Hematopoietic multipotent progenitor cell treated with erythropoietin and hydrocortisone succinate and interleukin-3 and kit ligand, for 4 days (in vitro differentiated cells): ENCODE measurements at places on chromosomes 7 and 10.

GRCh38 chr7:149870274-149870673 is 3.5 kb upstream of the ATP6V0E2 start:
- no peak for DNase-seq

- no peak for DNase-seq
Measured at GRCh38 chr10:73998929-73999691, 1.2 kb downstream of the VCL start.

DNA sequence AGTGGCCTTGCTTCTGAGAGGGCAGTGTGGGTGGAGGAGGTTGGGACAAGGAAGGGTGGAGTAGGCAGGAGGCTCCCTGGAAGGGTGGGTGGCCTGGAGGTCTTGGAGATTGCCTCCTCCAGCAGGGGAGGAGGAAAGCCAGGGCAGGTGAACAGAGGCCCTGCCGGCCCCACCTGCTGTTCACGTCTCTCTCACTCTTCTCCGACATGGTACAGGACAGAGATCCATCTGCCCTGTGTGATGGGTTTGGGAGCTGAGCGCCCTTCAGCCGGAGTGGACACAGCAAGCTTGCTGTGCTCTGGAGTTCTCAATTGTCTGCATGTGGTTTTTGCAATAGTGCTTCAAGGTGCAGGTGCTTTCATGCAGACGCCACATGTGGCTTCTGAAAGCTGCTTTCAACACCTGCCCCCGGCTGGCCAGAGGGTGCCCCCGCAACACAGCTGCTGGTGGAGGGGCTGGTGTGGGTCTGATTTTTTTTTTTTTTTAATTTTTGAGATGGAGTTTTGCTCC is 82.8 kb upstream of the GNA12 start:
- DNase-seq = no peak

DNA sequence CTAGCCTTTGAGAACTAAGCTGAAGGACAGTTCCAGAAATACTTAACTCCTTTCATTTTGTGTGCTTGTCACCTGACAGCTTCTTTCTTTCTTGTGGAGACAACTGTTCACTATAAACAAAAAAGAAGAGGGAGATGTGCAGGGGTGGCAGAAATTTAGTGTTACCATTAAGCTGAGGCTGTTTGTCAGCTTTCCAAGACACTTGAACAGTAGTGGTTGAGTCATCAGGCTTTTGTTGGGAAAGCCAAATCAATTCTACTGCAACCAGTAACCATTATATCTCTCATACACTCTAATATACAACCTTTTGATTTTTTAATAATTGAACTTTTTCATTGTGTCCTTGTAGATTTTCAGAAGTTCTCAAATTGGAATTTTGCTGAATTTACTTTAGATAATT is 75.3 kb downstream of the POLL start:
- DNase-seq = no peak

DNA sequence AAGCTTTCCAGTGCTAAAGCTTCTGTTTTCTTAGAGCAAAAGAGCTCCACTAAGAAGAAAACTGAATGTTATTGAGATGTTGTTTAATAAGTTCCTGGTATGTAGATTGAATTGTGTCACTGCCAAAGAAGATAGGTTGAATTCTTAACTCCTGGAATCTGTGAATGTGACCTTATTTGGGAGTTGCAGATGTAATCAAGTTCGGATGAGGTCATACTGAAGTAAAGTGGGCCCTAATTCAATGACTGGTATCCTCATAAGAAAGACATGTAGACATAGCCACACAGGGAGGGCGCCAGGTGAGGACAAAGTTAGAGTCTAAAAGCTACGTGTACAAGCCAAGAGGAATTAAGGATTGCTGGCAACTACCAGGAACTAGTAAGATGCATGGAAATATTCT is 732.1 kb upstream of the C7orf33 start:
- DNase-seq = no peak

GRCh38 chr7:128362670-128363069 is 1.2 kb upstream of the PRRT4 start:
- no peak for DNase-seq

DNA sequence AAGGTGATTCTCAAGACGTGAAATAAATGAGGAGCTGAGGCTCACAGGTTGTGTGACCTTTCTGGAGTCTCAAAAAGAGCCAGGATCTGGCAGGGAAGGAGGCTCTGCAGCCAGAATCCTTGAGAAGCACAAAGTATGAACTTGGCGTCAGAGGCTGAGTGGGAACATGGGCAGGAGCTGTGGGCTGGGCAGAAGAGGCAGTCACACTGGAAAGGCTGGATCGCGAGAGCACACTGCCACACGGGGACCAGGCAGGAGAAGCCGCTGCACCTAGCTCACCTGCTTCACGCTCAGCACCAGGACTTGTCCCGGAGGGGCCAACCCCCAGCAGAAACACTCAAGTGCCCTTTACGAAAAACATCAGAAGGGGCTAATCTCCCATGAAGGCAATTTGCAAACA is 535.0 kb downstream of the TNS3 start:
- no peak for DNase-seq

- no peak for DNase-seq
Measured at GRCh38 chr7:54581511-54581910, 39.3 kb downstream of the VSTM2A start.

GRCh38 chr7:35528381-35528977 is 166.5 kb downstream of the HERPUD2 start:
- no peak for DNase-seq

GRCh38 chr10:121036431-121036830 is 185.3 kb downstream of the WDR11 start:
- no peak for DNase-seq

GRCh38 chr7:110157631-110158362 is 933.1 kb upstream of the LRRN3 start:
- DNase-seq = no peak

DNA sequence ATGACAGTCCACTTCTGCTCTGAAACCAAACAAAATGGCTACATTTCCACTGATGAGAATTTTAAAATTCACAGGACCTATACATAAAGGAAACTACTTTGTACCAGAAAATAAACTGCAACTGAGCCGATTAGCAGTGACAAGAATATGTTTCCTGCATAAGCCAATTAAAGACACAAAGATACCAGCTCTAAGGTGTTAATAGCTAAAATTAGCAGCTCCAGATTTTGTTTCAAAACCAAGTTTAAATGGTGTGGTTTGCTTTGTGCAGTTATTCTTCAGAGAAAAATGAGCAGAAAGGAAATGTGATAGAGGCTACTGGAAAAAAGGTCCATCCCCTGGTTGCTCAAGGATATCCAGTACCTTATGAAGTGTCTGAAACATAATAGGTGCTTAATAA is 123.2 kb downstream of the ANK3 start:
- DNase-seq = no peak

DNA sequence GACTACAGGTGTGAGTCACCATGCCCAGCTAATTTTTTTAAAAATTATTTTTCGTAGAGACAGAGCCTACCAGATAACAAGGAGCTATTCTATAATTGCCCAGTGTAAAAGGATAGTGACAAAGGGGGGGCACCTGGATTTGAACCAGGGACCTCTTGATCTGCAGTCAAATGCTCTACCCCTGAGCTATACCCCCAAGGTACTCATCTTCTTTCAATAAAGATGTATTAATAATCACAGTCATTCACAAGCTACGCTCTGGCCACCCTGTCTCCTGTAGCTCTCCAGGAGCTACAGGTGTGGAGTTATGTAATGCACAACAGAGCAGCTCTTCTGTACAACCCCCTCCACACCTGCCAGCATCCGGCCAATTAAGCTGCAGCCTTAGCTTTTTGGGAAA is 83.5 kb downstream of the ZNF777 start:
- no peak for DNase-seq

DNA sequence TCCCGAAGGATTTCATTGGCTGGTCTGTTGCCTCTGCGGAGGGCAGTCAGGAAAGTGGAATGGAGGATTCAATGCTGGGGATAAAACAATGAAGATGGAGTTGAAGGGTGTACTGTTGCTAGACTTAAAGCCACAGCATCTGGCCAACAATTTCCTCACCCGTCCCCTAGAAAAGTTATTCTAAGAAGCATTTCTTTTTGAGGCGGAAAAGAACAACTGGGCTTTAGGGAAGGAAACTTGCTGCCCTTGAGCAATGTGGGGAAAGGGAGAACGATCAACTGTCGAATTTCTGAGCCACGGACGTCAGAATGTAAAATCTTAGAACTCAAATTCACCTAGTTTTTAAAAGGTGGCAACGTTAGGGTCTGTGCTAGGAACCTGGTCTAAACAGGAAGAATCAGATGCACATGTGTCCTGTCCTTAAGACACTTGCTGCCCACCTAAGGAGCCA is 664 bp downstream of the FMC1 start:
- DNase-seq = no peak

- DNase-seq = no peak
Measured at GRCh38 chr7:42661312-42661711, 250.6 kb downstream of the C7orf25 start.

DNA sequence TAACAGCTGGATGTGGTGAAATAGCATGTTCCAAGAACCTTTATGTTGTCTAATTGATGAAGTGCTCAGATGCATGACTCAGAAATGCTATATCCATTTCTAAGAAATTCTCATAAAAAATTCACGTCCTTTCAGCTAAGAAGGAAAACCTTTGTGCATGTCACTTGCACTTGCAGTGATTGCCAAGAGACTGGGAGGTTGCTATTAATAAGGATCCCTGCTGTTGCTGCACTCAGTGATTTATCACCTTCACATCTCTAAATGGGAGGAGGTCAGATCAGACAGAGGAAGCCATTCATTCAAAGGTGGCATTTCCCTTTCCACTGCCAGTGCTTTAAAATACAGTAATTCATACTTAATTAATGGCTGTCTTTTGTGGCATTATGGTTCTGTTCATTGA is 89.5 kb downstream of the THSD7A start:
- no peak for DNase-seq

DNA sequence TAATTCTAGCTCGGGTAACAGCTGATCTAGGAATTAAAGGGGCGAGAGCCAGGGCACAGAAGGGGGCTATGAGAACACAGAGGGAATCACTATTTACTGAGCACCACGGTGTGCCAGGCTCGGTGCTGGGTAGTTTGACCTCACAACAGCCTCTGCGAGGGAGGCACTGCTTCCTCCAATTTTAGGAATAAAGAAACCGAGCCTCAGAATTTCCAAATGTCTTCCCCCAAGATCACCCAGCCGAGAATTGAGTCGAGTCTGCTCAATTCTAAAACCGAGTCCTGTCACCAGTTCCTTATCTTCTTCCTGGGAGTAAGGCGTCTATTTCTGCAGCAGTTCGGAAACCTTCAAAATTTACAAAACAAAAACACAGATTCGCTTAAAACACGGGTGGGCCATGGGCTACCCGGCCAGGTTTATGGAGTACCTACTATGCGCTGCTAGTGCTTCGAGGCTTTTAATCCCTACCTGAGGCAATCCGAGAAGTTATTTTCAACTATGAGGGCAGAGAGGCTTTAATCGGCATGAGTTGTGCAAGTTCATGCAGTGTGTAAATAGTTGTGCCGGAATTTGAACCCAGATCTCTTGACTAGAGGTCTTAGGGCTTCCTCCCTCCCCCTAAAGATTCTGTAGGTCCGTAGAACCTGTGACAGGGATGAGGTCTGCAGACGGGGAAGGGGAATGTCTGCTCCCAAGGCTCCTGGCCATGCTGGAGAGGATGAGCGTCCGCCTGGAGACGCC is 872 bp upstream of the HMX2 start:
- no peak for DNase-seq

DNA sequence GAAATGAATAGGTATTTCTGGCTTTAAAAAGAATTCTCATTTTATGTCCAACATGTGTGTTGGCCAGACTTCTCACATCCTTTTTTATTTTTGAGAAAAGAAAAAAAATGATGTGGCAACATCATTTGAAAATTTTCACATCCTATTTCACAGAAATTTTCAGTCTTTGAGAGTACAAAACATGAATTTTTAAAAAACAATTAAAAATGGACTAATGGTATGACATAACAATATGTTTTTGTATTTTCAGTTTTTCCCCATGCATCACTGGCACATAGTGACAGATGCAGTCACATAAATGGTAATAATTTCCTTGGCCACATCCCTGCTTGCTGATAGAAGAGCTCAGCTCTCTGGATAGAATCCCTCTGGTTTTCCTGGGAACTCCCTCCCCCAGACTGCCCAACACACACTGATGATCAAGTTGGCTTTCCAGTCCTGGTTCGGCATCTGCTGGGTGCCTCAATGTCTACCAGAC is 188.5 kb upstream of the AGR3 start:
- no peak for DNase-seq

GRCh38 chr7:46663025-46663424 is 742.0 kb upstream of the IGFBP3 start:
- no peak for DNase-seq

DNA sequence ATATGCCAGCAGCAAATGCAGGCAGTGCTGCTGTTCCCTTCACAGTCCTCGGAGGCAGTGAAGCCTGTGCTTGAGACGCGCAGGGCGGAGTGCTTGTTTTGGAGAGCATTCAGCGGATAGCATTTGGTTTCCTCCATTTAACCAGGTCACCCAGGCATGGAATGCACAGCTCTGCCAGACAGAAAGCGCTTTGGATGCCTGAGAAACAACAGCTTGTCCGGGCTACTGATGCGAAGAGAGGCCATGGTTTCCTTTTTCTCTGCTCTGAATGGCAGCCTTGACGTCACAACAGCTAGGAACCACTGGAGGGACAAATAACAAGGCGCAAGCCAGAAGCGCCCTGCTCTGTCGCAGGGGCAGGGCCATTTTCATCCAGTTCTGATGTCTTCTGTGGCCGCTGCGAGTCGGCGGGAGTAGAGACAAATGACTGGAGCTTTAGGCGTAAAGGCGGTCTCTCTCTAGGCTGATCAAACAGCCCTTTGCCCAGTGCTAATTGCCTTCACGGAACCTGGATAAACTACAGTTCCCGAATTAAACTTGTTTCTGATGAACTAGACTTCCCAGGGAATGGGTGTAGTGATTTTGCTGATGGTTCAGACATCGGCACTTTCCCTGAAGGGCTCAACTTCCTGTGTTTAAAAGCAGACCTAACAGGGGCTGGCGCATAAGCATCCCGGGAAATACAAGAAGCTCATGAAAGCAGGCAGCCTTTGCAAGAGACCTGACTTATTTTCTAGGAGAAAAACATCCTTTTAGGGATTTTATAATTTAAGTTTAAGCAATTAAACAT is 187.6 kb upstream of the KLF14 start:
- DNase-seq = no peak

- DNase-seq = no peak
Measured at GRCh38 chr7:516606-517456, 2.8 kb downstream of the PDGFA start.

- no peak for DNase-seq
Measured at GRCh38 chr7:74498996-74499834, 45.5 kb downstream of the GTF2IRD1 start.

DNA sequence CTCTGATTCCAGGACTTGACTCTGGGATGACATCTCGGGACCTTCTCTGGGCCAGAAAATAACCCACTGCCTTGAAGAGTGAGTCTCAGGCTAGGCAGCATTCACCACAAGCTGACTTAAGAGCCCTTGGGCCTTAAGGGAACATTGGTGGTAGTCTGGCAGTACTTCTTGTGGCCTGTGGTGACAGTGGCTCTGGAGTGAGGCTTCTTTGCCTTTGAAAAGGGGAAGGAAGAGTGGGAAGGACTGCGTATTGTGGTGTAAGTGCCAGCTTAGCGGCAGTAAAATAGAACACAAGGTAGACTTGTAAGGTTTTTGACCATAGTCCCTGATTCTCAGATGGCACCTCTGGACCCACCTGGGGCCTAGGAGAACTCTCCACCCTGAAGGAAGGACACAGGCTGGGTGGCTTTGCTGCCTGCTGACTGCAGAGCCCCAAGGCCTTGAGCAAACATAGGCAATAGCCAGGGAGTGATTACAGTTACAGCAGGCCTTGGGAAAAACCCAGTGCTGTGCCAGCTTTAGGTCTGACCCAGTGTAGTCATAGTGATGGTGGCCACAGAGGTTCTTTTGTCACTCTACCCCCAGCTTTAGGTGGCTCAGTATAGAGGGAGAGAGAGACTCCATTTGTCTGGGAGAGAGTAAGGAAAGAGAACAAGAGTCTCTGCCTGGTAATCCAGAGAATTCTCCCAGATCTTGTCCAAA is 483.9 kb downstream of the SH2D4B start:
- DNase-seq = peak; percentile 82
